Tibial nerve (tissue), 4 donors: ENCODE measurements at places on chromosomes 2 and 18. TPM values are rescaled to one million over a fixed set of nuclear protein-coding genes. Genes with fewer than 3 reads are reported as not detected.

DNA sequence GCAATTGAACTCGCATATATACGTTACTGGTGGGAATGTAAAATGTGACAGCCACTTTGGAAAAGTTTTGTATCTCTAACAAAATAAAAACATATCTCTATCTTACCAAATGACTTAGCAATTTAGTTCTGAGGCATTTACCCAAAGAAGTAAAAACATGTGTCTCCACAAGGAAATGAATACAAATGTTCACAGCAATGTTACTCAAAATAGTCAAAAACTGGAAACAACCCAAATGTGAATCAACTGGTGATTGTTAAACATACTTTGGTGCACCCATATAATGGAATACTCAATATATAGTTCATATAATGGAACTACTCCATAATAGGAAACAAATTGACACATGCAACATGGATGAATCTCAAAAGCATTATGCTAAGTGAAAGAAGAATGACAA is 70.4 kb upstream of the DNER start:
- DNase-seq = no peak
- H3K4me1 ChIP-seq = no peaks in the 10 kb centered on the region
- no peak overlapping the region for H3K4me3 ChIP-seq

- DNase-seq = no peak
- H3K27ac ChIP-seq = no peak overlapping the region
- H3K4me3 ChIP-seq = no peak overlapping the region
- no peaks in the 10 kb centered on the region for H3K36me3 ChIP-seq
- H3K4me1 ChIP-seq = no peaks in the 10 kb centered on the region
Measured at GRCh38 chr2:98908931-98909316, 27.1 kb downstream of the CRACDL start.

- DNase-seq = no peak
- H3K4me3 ChIP-seq = no peak overlapping the region
- no peaks in the 10 kb centered on the region for H3K36me3 ChIP-seq
- peaks cover 7% of the 10 kb centered on the region for H3K4me1 ChIP-seq
Measured at GRCh38 chr2:177273408-177273807, 8.9 kb upstream of the NFE2L2 start.

DNA sequence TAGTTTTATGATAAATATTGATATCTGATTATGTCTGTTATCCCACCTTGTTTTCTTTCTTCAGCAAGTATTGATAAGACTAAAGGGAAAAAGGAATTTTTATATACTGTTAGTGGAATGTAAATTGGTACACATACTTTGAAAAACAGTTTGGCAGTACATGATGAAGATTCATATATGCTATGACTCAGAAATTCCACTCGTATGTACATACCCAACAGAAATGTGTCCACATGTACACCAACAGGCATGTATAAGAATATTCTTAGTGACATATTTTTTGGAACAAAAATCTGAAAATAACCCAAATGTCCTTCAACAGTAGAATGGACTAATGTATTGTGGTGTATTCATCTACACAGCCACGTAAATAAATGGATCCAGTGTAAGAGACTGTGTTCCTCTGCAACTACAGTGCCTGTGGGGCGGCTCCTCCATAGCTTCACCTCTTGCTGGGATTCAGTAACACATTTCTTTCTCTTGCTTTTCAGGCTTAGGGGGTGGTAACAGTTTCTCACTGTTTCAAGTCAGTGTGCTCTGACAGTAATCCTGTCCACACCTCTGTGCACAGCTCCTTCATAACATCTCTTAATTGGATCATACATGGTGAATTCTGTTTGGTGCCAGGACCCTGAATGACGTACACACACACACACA is 35.5 kb upstream of the ALMS1 start:
- H3K4me3 ChIP-seq = no peak overlapping the region
- DNase-seq = no peak
- no peaks in the 10 kb centered on the region for H3K4me1 ChIP-seq
- no peak overlapping the region for H3K27ac ChIP-seq

DNA sequence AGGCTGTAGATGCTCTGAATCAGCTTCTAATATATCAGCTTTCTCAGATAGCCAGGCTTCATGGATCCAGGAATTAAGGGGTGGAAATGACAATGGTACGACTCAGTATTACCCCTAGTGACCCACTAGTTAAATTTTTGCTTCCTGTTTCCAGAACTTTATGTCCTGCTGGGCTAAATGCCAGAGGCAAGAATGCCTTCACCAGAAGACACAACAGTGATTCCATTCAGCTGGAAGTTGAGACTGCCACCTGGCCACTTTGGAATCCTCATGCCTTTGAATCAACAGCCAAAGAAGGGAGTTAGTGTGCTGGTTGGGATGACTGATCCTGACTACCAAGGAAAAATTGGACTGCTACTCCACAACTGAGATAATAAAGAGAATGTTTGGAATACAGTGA is 239.1 kb downstream of the ASXL3 start:
- H3K36me3 ChIP-seq = no peaks in the 10 kb centered on the region
- DNase-seq = no peak
- H3K27me3 ChIP-seq = no peaks in the 10 kb centered on the region
- no peak overlapping the region for H3K27ac ChIP-seq

DNA sequence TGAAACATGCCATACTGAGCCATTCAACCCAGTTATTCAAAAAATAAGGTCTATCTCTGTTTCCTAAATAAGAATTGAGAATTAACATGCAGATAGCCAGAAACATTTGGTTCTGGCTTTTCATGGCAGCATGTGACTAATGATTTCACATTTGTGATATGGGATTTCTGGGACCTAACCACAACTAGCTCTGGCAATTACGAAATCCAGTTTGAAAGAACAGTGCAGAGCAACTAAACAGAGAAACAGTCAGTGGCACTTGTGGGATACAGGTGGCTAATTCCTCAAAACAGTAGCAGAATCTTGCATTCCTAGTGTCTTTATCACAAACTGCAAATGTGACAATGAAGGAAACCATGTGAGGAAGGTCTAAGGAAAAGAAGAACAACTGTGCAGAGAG is 637.8 kb upstream of the CHAC2 start:
- no peak overlapping the region for H3K4me3 ChIP-seq
- H3K4me1 ChIP-seq = no peaks in the 10 kb centered on the region
- H3K27me3 ChIP-seq = no peaks in the 10 kb centered on the region

FLACC1 gene
- 0.98 TPM for total RNA-seq

MOGAT1 gene
- not detected for total RNA-seq

- no peak for DNase-seq
- H3K4me1 ChIP-seq = no peaks in the 10 kb centered on the region
- no peak overlapping the region for H3K4me3 ChIP-seq
- H3K36me3 ChIP-seq = no peaks in the 10 kb centered on the region
Measured at GRCh38 chr2:101419096-101419663, 31.9 kb upstream of the CREG2 start.

GRCh38 chr2:54581326-54582039 is 125.4 kb downstream of the SPTBN1 start:
- H3K4me1 ChIP-seq = peaks cover 75% of the 10 kb centered on the region
- H3K4me3 ChIP-seq = no peak overlapping the region

DNA sequence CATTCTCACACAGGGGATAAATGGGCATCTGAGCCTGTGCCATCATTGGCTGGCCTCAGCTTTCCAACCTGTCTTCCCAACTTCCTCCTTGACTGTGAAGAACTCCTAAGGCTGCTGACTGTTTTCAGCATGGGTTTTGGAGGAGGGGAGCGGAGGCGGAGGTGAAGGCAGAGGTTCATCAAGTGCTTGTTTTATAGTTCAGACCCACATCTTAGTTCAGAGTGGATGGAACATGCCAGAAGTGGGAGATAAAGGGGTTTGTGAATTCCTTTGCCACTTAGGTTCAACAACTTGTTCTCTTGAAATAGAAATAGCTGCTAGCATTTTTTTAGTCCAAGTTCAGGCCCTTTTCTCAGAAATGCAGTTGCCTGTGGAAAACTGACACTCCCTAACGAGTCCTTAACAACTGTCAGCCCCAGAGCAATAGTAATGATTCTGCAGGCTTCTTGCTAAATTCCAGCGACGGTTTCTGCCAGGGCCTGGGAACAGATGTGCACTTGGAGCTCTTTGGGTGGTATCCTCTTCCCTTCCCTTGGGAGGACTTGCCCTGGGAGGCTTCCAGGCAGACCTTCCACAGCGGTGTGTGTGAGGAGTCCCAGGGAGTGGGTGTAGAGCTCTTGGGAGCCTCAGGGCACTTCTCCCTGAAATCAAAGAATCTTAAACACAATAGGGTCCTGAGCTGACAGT is 30.1 kb upstream of the ITGA6 start:
- DNase-seq = no peak
- no peak overlapping the region for H3K27ac ChIP-seq
- no peaks in the 10 kb centered on the region for H3K36me3 ChIP-seq
- no peaks in the 10 kb centered on the region for H3K4me1 ChIP-seq
- H3K27me3 ChIP-seq = no peaks in the 10 kb centered on the region
- H3K4me3 ChIP-seq = no peak overlapping the region

LCT gene
- not detected for total RNA-seq

DNA sequence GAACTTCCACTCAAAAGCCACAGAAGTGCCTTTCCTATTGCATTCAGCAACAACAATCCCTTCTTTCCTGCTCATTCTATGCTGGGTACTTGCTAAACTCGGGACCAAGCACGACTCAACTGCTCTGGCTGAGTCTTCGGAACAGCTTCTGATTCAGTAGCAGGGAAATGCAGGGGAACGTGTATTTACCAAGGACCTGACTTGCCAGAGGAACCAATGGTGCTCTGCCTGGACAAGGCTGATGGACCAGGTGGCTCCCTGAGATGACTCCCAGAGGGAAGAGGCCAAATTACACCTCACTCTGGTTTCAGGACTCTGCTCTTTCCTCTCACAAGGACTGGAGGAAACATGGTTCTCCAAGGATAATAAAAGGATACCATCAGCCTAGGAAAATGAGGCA is 12.2 kb downstream of the CXCR2 start:
- no peak overlapping the region for H3K27ac ChIP-seq
- peaks cover 5% of the 10 kb centered on the region for H3K27me3 ChIP-seq
- no peaks in the 10 kb centered on the region for H3K36me3 ChIP-seq
- no peak for DNase-seq
- H3K4me1 ChIP-seq = no peaks in the 10 kb centered on the region

ASB1 gene
- 21.3 TPM for total RNA-seq

- H3K4me3 ChIP-seq = no peak overlapping the region
- no peaks in the 10 kb centered on the region for H3K27me3 ChIP-seq
- peaks cover 5% of the 10 kb centered on the region for H3K4me1 ChIP-seq
- no peak overlapping the region for H3K27ac ChIP-seq
- DNase-seq = peak; percentile 39
Measured at GRCh38 chr2:214019229-214019972, 391.5 kb upstream of the VWC2L start.

CHRNA1 gene
- not detected for total RNA-seq

DNA sequence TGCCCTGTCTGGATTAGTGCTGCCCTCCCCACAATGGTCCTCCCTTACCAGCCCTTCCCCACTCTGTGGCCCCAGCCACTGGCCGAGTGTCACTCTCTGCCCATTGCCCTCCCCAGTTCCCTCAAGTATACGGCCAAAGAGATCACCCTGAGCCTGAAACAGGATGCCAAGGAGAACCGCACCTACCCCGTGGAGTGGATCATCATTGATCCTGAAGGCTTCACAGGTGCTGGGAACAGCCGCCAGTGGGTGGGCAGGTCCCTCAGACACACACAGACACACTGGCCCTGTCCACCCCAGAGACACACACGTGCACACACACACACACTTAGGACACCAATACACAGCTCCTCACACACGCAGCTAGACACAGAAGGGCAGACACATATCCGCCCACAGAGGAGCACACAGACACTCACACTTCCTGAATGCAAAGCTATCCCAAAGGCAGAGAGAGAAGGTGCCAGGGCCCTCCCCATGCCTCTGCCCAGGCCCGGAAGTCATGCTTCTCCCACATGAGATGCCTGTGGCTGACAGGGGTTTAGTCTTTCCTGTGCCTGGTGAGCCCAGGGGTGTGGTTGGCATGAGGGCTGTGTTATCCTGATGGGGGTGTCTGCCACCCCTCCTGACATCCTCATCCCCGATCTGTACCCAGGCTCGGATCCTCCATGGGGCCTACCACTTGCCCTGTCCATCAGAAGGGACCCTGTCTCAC is 2.9 kb downstream of the CHRND start:
- H3K4me1 ChIP-seq = peaks cover 4% of the 10 kb centered on the region
- no peaks in the 10 kb centered on the region for H3K36me3 ChIP-seq
- no peak for DNase-seq

AMMECR1L gene
- 12.9 TPM for total RNA-seq

RTTN gene
- 25.5 TPM for total RNA-seq

DSG2 gene
- total RNA-seq = 4.0 TPM

- H3K4me3 ChIP-seq = peak overlapping the region; percentile 48
- no peaks in the 10 kb centered on the region for H3K27me3 ChIP-seq
- no peaks in the 10 kb centered on the region for H3K36me3 ChIP-seq
- DNase-seq = peak; percentile 67
- H3K4me1 ChIP-seq = peaks cover 18% of the 10 kb centered on the region
- H3K27ac ChIP-seq = peak overlapping the region; percentile 65
Measured at GRCh38 chr18:76565238-76566173, 70.5 kb upstream of the ZNF516 start.

- no peaks in the 10 kb centered on the region for H3K36me3 ChIP-seq
- peak overlapping the region; percentile 77 for H3K4me3 ChIP-seq
- peaks cover 34% of the 10 kb centered on the region for H3K4me1 ChIP-seq
- DNase-seq = no peak
- H3K27me3 ChIP-seq = no peaks in the 10 kb centered on the region
Measured at GRCh38 chr2:183035954-183036669, 2.1 kb downstream of the NCKAP1 start.

CCBE1 gene
- 1.5 TPM for total RNA-seq

GRCh38 chr2:122238006-122238559 is 482.6 kb downstream of the TSN start:
- DNase-seq = no peak
- no peaks in the 10 kb centered on the region for H3K27me3 ChIP-seq
- no peak overlapping the region for H3K27ac ChIP-seq
- no peaks in the 10 kb centered on the region for H3K36me3 ChIP-seq

GRCh38 chr2:122927710-122928557 is 1097.2 kb upstream of the CNTNAP5 start:
- H3K36me3 ChIP-seq = no peaks in the 10 kb centered on the region
- no peak overlapping the region for H3K27ac ChIP-seq
- no peak overlapping the region for H3K4me3 ChIP-seq
- no peak for DNase-seq

GRCh38 chr2:196314780-196315179 is 143.4 kb upstream of the STK17B start:
- no peak for DNase-seq
- H3K36me3 ChIP-seq = no peaks in the 10 kb centered on the region
- no peaks in the 10 kb centered on the region for H3K27me3 ChIP-seq
- H3K4me3 ChIP-seq = no peak overlapping the region
- H3K27ac ChIP-seq = no peak overlapping the region

LYG2 gene
- not detected for total RNA-seq

PTPN4 gene
- total RNA-seq = 15.0 TPM

- H3K27me3 ChIP-seq = no peaks in the 10 kb centered on the region
- H3K4me1 ChIP-seq = peaks cover 14% of the 10 kb centered on the region
- no peak overlapping the region for H3K27ac ChIP-seq
- no peaks in the 10 kb centered on the region for H3K36me3 ChIP-seq
- DNase-seq = no peak
Measured at GRCh38 chr2:25380023-25380422, 38.3 kb upstream of the DNMT3A start.

- H3K36me3 ChIP-seq = no peaks in the 10 kb centered on the region
- H3K27ac ChIP-seq = no peak overlapping the region
- peaks cover 2% of the 10 kb centered on the region for H3K27me3 ChIP-seq
- DNase-seq = no peak
- H3K4me1 ChIP-seq = peaks cover 36% of the 10 kb centered on the region
- H3K4me3 ChIP-seq = no peak overlapping the region
Measured at GRCh38 chr2:219056896-219057708, 3.6 kb downstream of the IHH start.
